Stimulated activated CD4-positive, alpha-beta T cell treated with anti-CD3 and anti-CD28 coated beads, Interleukin-1b, Interleukin-23, amount 100 ng/mL, for 1 hour (primary cell): ENCODE measurements at places on chromosomes 3 and 15.

DNA sequence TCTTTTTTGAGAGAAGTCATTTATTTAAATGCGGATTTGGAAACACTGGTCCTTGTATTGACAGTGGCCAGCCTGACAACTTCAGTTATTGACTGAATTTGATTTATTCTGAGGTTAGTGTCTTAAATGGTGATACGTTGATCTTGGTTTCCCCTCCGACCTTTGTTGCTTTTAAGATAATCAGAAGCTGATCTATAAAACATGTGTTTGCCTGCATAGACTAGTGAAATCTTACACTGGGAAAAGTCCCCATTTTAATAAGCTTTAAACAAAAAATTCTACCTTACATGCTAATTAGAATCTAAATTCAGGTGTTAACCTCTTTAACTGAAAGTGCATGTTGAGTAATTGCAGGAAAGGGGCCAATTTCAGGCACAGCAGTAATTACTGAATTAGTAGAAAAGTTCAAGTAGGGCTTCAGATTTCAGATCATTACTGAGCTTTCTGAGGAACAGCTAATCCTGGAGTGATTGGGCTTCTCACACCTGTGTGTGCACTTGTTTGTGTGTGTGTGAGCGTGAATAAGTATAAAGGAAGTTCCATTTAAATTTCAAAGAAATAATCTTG lies 221.4 kb downstream of the SOX2 start:
- DNase-seq = no peak

- DNase-seq = no peak
Observed at GRCh38 chr15:77714555-77714954, 81.8 kb upstream of the LINGO1 start.

DNA sequence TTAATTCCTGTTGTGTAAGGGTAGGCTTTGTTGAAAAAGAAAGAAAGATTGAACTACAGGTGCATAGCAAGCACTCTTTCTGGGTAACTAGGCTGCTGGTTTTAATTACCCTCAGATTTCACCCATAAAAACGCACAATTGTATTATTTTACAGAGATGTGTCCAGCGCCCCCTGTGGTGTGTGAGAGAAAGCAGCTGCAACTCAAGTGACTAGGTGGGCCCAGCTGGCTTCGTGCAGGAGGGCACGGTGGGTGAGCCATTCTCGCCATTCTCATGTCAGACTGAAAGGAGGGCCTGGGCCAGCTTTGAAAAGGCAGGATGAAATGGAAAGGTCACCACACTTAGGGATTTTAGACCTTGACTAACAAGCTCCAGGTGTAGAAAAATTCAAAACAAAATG lies 122.6 kb downstream of the LRIG1 start:
- no peak for DNase-seq

DNA sequence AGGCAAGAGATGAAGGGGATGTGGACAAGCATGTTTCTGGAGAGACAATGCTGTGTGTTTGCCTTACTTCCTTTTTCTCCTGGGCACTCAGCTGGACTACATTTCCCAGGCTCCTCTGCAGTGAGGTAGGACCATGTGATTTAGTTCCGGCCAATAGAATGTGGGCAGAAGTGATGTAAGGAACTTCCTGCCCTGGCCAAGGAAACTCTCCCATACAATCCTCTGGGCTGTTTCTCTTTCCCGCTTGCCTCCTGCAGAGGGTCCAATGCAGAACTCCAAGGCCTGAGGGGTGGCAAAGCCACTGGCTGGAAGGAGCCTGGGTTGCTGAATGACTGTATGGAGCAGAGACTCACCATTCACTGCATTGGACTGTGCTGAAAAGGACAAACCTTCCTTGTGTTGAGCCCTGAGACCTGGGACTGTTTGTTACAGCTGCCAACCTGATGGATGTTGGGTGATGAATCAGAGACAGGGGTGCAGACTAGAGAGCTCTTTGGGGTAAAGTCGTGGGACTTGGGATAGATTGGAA lies 82.7 kb upstream of the SLC6A6 start:
- no peak for DNase-seq

GRCh38 chr3:144409319-144409718 lies 437.7 kb downstream of the DIPK2A start:
- no peak for DNase-seq

DNA sequence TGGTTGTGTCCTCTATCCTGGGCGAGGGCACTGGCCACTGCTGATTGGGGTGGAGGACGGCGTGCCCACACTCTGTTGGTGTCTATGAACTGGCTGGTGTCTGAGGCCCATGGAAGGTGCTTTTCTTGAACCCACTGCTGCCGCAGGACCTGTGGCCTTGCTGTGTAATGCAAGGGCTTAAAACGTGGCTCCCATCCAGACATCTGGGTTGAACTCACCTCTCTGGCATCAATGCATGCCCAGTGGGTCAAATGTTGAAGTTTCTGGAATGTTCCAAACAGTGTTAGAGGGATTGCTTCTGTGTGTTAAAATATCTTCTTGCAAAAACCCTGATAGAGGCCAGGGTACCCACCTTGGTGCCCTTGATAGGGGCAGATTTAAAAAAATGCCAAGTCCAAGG lies 42.6 kb downstream of the FAM3D start:
- DNase-seq = no peak

DNA sequence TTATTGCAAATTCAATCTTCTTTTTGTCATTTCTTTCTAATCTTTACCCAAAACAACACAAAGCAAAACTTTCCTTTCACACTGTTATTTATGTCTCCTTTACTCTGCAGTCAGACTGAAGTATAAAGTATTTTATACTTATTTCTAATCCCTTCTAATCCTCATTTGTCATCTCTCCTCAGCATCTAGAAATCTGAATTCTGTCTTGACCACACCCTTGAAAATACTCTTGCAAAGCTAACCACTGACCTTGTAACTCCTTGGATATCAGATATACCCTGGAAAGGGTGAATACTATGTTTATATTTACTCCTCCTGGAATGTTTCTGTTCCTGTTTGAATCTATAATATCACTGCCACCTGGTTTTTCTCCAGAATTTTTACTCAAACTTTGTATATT lies 481.1 kb downstream of the ZNF385D start:
- no peak for DNase-seq

GRCh38 chr3:189237526-189237925 lies 65.8 kb downstream of the TPRG1 start:
- DNase-seq = no peak

DNA sequence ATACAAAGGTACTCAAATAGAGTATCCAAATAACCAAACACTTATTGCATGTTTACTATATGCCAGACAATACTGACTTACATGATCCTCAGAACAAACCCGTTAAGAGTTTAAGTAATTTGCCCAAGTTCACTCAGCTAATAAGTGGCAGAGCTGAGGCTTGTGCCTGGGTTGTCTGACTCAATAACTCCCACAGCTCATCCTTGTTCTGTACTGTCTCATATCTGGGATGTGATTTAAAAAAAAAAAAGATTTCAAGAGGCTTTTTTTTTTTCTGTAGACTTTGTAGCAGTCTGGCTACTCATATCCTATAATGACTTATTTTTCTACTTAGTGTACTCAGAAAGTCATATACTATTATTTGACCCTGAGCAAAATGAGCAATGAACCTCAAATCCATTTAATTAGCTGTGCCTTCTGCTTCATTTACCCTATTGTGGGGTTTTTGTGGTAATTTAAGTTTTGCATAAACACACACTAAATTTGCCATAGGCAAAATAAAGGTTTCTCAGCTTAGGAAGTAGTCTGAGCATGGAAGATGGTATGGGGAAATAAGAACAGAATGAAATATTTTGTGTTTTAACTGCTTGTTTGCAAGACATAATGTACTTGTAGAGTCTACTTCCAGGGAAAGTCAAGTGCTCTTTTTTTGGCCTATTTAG lies 3.1 kb downstream of the NSUN3 start:
- no peak for DNase-seq

- no peak for DNase-seq
Observed at GRCh38 chr3:136247855-136248590, 2.1 kb upstream of the PCCB start.

- DNase-seq = no peak
Observed at GRCh38 chr3:58370407-58370806, 37.7 kb downstream of the PXK start.

DNA sequence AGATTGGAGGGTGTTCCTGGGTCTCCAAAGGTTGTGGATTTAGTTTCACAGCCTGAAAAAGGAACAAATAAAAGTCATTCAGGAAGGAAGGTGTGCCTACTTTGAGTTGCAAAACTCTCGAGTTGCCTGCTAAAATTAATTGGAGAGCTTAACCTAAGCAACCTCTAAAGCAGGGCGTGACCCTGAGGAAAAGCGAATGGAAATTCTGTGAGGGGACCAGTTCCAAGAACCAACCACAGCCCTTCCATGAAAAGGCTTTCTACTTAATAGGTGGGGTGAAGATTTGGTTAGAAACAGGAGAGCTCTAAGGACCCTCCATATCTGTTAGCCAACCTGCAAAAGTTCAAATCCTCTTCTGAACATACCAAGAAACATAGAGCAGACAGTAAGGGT lies 1.5 kb downstream of the CD80 start:
- no peak for DNase-seq

DNA sequence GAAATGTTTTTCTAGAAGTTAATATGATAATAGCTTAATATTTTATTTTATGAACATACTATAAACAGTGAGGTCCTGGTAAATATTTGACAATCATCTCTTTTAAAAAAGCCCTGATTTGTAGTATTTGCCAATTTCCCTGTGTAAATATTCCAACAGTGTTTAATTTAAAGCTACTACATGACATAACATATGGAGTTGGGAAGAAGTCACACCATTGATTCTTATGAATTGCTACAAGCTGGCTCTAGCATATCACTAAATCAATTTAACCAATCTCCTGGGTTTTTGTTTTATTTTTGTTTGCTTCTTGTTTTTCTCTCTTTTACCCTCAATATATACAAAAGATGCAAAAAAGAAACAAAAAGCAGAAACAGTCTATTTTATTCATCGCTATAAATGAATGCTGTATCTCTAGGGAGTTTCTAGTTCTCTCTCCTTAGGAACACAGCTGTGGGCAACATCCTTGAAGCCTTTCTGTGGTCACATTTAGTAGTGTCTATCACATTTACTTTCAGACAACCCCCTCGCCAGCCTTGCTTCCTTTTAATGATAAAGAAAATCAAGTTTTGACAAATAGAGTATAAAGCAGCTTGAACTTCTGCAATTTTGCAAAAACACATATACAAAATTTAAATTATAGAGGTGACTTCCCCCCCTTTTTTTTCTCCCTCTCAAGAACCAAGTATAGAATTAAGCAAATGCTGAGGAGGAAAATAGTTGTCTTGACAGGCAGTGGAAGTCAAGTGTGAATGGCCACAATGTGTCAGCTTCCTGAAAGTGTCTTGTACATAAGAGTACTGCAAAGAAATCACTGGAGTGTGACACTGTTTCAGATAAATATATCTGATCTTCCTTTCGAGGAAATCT lies 21.4 kb downstream of the CCR1 start:
- DNase-seq = no peak

DNA sequence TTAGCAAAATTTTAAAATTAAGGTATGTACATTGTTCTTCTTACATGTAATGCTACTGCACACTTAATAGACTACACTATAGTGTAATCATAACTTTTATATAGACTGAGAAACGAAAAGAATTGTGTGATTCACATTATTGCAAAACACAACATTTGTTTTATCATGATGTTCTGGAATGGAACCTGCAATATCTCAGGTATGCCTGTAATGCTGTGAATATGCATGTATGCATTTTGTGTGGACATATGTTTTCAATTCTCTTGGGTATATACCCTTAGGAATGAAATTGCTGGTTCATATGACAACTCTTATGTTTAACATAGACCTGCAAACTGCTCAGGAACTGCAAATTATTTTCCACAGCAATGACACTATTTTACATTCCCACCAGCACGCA lies 38.6 kb upstream of the TJP1 start:
- DNase-seq = no peak

DNA sequence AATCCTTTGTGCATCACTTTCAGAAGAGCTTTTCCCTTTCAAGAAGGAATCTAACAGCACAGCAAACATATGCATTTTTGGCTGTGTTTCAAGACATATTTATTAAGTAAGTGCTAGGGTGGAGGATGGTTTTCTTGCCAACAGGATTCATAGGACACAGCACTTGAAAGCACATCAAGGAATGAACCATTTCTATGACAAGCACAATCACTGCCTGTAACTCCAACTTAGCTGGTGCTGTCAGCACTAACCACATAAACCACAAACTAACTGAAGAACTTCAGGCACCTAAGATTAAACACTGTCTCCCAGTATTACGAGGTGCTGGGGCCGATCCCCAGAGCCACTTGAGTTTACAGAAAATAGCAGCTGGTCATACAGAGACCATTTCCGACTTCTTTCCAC lies 35.4 kb upstream of the SPRED1 start:
- no peak for DNase-seq

GRCh38 chr3:13281507-13282357 lies 138.4 kb downstream of the NUP210 start:
- DNase-seq = no peak

GRCh38 chr15:97014001-97014400 lies 683.5 kb downstream of the NR2F2 start:
- no peak for DNase-seq

DNA sequence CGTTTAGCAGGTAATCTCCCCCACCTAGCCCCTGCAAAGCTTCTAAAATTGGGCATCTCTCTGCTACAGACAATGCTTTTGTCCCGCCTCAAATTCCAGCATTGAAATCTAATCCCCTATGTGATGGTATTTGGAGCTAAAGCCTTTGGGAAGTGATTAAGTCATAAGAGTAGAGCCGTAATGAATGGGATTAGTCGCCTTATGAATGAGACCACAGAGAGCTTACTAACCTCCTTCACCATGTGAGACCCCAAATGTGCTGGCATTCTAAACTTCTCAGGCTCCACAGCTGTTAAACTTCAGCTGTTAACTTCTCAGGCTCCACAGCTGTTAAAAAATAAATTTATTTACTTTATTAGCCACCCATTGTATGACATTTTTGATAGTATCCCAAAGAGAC lies 374.2 kb upstream of the BCHE start:
- DNase-seq = no peak
